Amniotic stem cell (primary cell): ENCODE measurements at places on chromosomes 2 and 18.
A peak's percentile ranks its signal among the peaks of the same experiment; 100 is the strongest.

DNA sequence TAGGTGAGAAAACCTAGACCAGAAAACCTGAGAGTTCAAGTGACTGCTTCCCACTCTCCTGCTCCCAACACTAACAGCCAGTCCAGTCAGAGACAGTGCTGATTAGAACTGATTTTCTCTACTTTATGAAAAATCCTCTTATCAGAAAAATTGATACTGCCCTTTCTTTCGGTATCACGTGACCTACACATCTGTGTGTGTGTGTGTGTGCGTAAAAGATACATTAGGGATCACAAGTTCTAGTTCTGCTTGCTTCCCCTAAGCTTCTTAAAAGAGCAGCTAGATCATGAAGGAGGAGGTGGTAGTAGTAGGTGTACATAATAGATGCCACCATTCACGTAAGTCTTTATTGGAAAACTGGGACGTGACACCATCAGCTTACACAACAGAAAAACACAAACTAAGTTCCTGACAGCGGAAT, 1.5 kb downstream of the ARL5A start:
- DNase-seq = no peak

DNA sequence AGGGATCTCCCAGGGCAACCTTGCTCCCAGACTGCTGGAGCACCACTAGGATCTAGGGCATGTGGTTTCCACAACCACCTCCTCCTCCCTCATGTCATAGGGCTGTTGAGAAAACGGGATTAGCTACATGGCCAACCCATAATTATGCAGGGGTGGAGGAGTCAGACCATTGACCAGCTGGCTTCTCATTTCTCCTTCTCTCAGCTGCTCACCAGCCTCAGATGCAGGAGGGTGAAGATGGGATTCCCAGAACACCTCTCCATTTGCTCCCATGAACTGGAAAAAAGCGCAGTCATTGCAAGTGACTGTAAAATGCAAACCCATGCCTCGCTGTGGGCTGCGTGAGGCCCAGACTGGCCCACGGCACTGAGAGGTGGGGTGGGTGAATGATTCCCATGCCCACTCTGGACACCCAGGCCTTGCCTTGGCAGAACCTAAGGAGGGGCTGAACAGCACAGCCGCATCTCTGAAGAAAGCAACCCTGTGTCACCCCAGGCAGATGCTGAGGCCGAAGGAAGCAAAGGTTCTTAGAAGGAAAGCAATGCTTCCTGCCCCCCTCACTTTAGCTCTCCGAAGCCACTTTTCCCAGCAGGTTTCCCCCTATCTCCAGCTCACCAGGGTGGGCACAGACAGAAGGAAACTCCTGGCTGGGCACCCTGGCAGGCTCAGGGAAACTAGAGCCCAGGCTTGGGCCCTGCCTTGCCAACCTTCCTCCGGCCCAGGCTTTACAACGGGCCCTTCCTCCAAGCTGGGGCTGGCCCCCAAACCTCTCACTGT, 69.6 kb upstream of the RTN4 start:
- no peak for DNase-seq

DNA sequence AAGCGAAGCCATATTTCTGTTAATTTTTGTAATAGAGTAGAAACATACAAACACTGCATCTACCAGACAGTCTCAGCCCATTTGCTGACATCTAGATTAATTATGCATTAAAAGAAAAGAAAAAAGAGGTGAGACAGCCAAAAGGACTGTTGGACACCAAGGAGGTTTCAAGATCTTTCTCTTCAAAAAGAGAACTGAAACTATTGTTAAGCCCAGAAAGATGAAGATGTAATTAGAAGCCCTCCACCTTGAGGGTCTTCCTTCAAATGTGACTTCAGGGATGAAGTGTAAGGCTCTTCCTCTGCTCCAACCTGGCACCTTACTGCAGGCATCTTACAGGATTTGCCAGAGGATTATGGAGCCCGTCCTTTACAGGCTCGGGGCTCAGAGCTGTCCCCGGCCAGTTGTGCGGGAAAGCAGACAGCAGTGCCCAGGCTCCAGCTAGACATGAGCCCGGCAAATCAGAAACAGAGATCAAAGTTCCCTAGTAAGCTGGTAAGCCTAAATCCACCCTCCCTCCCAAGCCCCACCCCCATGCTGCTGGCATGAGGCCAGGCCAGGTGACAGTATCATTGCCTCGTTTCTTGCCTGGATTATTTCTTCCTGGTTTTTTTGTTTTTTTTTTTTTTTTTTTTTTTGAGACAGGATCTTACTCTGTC, 38.9 kb downstream of the ADI1 start:
- DNase-seq = no peak

- DNase-seq = no peak
Observed at GRCh38 chr2:52955079-52955478, 812.5 kb upstream of the CHAC2 start.

- DNase-seq = peak; percentile 25
Observed at GRCh38 chr2:209473930-209474419, 50.1 kb downstream of the MAP2 start.

DNA sequence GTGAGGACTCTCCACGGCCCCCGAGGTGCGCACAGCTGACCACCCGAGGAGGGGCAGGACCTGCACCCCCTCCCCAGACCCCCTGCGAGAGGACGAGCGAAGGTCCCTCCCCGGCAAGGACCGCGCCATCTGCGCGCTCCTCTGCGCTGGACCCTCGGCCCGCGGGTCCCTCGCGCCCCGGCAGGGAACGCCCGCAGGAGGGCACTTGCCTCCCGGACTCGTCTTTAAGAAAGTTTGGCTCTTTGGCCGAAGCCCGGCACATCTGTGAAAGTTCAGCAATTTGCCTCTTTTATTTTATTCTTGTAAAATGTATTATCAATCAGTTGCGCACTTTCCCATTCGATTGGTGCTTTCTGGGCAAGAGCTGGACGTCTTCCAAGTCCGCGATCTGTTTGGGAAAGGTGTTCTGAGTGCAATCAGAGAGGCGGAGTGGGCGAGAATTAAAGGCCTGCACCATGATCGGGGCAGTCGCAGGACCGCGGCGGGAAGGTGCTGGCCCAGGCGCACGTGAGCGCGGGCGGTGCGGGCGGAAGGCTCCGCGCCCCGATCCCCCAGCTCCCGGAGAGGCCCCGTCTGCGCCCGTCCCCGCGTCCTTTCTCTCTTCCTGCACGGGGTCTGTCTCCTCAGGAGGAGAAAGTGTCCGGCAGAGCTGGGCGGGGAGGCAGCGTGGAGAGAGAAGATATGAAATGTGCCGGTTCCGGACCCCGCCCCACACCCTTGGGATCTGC, 1.6 kb upstream of the ALKAL2 start:
- DNase-seq = no peak

GRCh38 chr2:108615480-108616090, 81.3 kb downstream of the LIMS1 start:
- DNase-seq = no peak

DNA sequence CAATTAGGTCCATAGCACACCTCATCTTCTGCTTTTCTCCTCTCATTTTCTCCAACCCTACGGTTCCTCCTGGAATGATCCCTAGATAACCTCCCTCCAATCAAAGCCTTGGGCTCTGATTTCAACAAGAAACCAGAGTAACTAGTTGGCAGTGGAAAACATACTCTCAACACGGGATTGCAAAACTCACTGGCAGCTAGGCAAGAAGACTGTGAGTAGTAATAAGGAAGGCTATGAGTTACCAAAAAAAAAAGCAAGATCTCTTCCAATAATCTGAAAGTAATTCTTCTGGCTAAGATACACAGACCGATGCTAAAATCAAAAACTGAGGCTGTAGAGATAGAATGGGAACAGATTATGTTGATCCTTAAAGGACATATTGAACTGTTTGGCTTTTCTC, 28.4 kb upstream of the CCDC102B start:
- DNase-seq = no peak

- DNase-seq = no peak
Observed at GRCh38 chr2:236823963-236824362, 254.3 kb downstream of the ACKR3 start.

GRCh38 chr2:188497726-188498125, 206.1 kb downstream of the GULP1 start:
- no peak for DNase-seq

DNA sequence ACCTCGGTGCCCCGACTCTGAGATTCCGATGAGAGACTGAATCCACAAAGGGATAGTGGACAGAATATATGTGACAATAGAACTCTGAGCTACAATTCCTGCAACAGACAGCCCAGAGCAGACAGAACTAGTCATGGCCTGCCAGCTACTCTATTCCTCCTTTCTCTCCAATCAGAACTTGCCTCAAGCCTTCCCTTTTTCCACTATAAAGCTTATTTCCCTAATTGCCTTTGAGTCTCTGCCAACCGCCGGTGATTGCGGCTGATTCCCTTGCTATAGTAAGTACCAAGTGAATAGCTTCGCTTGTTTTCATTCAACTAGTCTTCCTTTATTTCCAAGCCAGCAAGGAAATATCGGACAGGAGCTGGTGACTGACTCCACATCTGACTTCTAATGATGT, 96.8 kb downstream of the DSC3 start:
- DNase-seq = no peak

DNA sequence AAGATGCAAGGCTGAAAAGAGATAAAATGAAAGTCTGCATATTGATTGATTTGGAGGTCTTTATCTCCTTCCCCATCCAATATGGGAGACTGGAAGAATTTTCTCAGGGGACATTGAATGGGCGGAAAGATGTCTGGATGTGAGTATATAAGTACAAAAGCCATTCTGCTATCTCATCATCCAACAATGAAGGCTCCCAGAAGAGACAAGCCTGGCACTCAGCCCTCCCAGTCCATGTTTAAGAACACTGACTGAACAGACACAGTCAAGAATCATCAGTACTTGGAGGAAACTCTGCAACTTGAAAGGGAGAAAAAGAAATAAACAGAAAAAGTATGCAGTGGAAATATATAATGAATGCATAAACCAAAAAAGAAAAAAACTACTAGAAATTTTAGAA, 80.9 kb downstream of the PTRHD1 start:
- DNase-seq = no peak

DNA sequence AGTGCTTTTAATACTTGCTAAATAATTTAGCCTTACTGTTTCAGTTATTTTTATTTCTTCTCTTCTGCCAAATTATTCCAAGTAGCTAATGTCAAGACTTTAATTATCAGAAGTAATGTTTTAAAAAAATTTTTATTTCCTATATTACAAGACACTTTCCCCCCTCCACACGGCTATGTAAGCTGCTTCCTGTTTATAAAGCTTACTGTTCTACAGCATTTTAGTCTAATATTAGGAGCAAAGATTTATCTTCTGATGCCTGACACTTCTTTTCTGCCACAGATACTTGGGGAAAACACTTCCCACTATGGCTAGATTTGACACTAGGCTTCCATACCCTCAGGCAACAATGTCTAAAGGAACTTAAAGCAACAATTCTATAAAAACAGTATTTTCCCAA, 62.3 kb downstream of the ROCK1 start:
- no peak for DNase-seq

DNA sequence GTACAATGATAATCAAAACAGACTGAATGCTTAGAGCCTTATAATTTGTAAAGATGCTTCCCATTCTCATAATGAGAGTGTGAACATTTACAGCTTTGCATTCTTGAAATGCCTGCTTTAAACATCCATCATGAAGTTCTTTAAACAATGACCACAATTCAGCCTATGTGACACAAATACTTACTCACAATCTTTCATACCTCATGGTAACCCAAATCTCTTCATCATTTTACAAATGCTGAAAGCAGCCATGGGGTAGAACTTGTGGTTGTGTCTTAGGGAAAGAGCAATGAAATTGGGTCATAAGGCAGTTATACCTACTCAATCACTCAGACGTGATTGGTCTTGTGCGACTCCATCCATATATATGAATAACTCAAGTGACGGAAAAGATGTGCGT, 140.7 kb downstream of the RND3 start:
- no peak for DNase-seq

DNA sequence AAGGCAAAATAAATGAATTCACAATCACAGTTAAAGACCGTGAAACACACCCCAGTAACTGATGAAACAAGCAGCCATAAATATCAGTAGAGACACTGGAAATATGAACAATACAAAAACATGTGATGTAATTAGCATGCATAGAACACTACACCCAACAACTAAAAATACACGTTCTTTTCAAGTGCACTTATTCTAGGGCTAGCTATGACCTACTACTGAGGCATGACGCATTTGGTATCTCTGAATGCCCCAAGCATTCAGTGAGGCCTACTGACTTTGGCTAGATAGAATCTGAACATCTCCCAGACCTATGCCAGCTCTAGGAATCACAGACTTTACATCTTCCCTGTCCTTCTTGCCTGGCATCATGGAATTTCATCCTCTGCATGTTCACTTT, 450.0 kb upstream of the ID2 start:
- DNase-seq = no peak

DNA sequence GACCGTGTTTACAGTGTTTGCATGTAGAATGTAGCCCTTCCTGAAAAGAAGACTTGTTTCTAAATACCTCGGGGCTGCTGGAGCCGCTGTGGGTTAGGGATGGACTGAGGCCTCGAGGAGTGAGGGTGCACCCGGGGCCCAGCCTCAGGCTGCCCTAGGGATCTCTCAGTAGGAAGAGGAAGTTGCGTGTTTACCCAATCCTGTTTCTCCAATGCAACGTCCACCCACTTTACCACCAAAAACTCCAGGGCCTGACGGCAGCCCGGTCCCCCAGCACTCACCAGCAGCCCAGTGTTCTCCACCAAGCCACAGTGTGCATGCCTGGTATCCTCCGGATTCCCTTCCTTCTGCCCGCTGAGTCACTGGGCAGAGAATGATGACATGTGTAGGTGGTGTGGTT, 255.8 kb downstream of the GLI2 start:
- no peak for DNase-seq

GRCh38 chr2:232013701-232014353, 52.3 kb downstream of the DIS3L2 start:
- peak; percentile 30 for DNase-seq
